Stimulated activated CD4-positive, alpha-beta T cell treated with anti-CD3 and anti-CD28 coated beads, Interleukin-1b, Interleukin-23, amount 100 ng/mL, for 24 hours (primary cell): ENCODE measurements at places on chromosomes 7 and 10.

GRCh38 chr10:71860243-71861029 is 9.4 kb upstream of the PSAP start:
- DNase-seq = peak; percentile 18

- no peak for DNase-seq
These were observed 37.0 kb upstream of the EGR2 start for GRCh38 chr10:62852961-62853702.

- DNase-seq = no peak
These were observed 76.1 kb upstream of the HDAC9 start for GRCh38 chr7:18419456-18419855.

DNA sequence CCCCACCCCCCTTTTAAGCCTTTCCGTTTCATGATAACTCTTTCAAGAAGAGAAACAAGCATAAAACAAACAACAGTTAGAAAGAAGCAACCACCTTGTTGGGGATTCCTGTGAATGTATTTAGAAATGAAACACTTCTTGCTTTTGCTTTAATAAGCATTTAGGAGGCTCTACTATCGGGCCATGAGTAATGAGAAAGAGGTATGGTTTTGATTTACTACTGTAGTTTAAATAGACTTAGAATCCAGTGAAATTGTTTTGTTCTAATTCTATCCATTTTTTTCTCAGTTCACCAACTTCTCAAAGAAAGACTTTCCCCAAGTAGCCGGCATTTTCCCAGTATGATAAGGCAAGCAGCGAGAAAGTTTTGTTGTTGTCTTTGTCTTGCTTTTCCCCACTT is 168.7 kb upstream of the HABP2 start:
- DNase-seq = no peak

GRCh38 chr7:148385009-148385682 is 205.4 kb upstream of the C7orf33 start:
- no peak for DNase-seq

DNA sequence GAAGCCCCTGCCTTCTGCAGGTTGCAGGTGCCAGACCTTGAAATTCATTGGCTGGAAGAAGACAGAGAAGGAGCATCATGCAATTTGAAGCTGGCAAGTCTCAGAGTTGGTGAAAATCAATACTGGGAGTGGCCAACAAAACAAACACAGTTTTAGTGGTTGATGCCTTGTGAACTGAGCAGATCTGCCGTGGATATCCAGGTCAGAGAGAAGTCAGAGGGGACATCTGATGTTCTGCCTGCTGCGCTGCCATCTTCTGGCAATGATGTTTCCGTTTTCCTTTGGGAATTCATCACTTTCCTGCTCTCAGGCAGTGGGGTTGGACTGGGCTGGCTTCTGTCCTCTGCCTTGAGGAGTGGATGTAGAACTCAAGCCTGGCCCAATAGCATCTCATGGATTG is 132.0 kb downstream of the RPS24 start:
- no peak for DNase-seq

DNA sequence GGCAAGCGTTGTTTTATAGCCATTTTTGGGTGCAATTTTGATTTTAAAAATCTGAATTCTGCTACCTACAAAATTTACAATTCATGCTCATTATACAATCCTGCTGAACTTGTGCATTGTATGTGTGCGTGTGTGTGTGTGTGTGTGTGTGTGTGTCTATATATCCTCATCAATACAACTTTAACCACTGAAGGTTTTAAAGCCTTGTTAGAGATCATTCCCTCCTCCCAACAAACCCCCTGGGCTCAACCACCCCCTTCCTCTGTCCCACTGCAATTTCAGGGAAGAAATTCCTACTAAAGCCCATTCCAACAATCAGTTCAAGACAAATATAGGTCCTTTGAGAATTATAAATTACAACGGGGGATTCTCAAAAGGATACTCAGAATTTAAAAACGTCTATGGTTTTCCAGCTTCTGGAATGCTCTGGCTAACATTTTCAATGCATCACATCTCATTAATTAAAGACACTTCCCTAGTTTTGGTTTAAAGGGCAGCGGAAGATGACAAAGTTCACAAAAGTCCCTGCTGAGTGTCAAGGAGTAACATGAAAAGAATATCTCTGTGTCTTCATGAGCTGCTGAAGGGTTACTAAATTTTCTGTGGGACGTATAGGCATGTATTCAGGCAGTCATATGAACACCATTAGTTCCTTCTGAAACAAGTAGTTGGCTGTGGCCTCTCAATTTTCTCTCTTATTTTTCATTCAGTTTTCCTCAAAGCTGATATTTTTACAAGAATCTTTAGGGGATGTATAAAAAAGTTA is 889 bp upstream of the SEMA3A start:
- DNase-seq = no peak

DNA sequence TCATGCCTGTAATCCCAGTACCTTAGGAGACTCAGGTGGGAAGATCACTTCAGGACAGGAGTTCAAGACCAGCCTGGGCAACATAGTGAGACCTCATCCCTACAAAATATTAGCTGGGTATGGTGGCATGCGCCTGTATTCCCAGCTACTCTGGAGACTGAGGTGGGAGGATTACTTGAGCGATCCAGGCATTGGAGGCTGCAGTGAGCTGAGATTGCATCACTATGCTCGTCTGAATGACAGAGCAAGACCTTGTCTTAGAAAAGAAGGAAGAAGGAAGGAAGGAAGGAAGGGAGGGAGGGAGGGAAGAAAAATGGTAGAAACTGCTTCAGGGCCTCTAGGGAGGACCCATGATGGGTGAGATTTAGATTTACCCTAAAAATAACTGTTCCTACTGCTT is 112.3 kb downstream of the SPDYE5 start:
- no peak for DNase-seq

DNA sequence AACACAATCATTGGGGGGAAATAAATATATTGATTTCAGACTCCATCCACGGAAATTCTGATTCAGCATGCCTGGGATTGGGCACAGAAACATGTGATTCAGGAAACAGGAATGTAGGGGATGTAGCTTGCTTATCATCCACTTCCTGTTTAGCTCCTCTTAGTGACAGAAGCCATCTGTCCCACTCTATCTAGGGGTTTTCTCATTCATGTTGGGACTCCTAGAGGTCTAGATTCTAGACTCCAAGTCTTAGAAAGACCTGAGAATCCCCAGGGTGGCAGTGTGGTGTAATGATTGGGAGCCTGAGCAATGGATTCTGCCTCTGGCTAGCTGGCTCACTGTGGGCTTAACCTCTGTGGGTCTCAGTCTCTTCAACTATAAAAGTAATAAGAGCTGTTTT is 67.9 kb downstream of the CDK1 start:
- no peak for DNase-seq
